WTC11 (cell line): ENCODE measurements at places on chromosomes 11 and 22.

GRCh38 chr11:40130427-40130826, 1329.0 kb downstream of the LRRC4C start:
- peak; percentile 16 for DNase-seq

GRCh38 chr11:64355078-64355940, 3.7 kb upstream of the RPS6KA4 start:
- DNase-seq, result peak; percentile 85

- DNase-seq, result no peak
Measured at GRCh38 chr22:46696229-46696518, 41.9 kb downstream of the CERK start.

- DNase-seq, result no peak
Measured at GRCh38 chr22:45546333-45547015, 43.8 kb downstream of the FBLN1 start.

DNA sequence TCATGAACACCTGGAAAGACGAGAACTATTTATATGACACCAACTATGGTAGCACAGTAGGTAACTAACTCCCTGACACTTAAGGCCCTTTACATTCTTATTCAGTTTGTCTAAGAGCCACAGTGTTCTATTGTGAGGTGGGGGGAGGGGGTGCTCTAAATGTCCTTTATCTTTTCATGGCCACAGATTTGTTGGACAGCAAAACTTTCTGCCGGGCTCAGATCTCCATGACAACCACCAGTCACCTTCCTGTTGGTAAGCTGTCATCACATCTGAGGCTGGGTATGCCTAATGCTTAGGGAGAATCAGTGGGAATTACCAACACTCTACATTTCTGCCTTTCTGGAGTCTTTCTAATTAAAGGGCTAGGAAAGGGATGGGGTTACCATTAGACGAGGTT, 30.7 kb downstream of the EHF start:
- no peak for DNase-seq
